ENCODE measurements at places on chromosomes 11 and 22.

- no peak for DNase-seq
Measured at GRCh38 chr11:16239141-16240105, 116.9 kb downstream of the SOX6 start.

GRCh38 chr11:64572143-64572542 lies 18.9 kb upstream of the SLC22A12 start:
- DNase-seq = no peak

- DNase-seq = no peak
Measured at GRCh38 chr11:69295079-69295994, 1.4 kb downstream of the MYEOV start.

DNA sequence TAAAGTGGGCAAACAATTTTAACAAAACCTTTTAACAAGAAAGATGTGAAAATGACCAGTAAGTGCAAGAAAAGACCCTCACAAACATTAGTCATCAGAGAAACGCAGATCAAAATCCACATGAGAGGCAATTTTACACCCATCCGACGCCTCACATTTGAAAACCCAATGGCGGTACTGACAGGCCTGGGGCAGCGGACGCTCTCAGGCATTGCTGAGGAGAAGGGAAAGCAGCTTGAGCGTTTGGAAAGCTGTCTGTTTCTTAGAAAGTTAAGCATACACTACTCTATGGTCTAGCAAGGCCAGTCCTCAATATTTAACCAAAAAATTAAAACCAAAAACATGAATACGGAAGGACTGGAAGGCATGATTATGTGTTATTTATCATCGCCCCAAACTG lies 2.0 kb upstream of the KRTAP5-8 start:
- no peak for DNase-seq

GRCh38 chr11:110126936-110127335 lies 33.7 kb downstream of the ZC3H12C start:
- DNase-seq = no peak

- no peak for DNase-seq
Measured at GRCh38 chr22:35879351-35879750, 149.3 kb downstream of the RBFOX2 start.

DNA sequence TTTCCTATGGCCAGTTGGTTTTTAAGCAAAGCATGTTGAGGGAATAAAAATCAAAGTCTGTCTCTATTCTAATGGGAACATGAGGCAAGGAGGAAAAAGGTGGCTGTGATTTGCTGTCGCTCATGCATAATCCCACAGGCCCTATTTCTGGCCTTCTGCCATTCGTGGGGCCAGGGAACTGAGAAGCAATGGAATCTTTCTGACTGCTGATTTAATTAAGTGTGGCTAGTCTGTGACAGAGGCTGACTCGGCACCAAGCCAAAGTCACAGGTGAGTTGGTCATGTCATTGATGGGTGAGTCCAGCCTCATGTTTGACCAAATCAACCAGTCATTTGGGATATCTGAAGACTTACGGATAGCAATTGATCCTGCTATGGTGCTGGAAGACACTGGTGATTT lies 429.3 kb upstream of the CADM1 start:
- DNase-seq = no peak

Data from testis (tissue), 5 donors.